ENCODE measurements at places on chromosomes 6 and 20.

DNA sequence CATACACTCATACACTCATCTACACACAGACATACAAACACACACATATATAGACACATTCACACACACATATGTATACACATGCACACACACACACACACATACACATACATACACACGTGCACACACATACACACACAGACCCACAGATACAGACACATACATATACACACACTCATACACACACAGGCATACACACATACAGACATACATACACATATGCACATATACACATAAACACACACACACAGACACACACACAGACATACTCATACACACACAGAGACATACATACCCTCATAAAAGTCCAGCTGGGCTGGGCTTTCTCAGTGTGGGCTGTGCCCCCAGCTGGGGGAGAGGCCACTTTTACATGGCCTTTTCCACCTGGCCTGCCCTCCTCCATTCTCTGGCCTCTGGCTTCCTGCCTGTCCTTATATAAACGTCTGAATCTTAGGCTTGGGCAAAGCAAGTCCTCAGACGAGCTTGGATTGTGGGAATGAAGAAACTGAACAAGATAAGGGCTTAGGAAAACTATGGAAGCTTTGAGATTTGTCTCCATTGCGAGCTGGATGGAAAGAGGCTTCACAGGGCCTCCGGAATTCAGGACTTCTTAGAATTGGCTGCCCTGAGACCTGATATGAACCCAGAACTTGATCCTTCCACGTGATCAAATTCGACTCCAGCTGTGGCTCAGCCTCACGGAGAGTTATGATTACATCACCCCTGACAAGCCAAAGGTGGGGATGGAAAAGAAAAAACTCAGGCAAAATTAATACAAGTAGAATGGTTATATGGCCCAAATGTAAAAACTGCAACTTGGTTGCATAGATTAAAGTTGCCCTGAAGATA, 22.5 kb upstream of the CST3 start:
- DNase-seq: no peak

- no peak for DNase-seq
Observed at GRCh38 chr20:15675813-15676484, 897.3 kb downstream of the KIF16B start.

- no peak for DNase-seq
Observed at GRCh38 chr20:20440481-20440880, 72.6 kb downstream of the INSM1 start.

- no peak for DNase-seq
Observed at GRCh38 chr6:119147101-119148053, 68.9 kb upstream of the FAM184A start.

Data from SK-N-DZ (cell line).